ENCODE measurements at places on chromosomes 16 and 17. TPM values are rescaled to one million over a fixed set of nuclear protein-coding genes. Genes with fewer than 3 reads are reported as not detected.

The TRIM65 gene
- 10.7 TPM for total RNA-seq

DNA sequence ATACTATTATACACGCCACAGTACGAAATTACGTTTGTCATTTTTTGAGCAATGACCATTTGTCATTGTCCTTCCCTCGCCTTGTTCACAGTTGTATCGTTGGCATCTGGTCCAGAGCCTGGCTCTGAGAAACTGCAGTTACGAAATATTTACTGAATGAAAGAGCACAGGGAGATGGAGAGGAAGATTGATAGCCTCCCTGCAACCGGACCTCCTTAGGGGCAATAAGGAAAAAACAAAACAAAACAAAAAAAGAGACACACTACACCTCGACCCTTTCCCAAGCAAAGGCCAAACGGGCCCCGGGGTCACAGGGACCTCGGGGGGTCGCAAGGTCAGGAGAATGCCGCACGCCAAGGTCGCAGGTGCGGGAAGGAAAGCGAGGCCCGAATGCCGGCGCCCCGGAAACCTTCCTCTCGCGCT, 857 bp downstream of the GOT2 start:
- H3K36me3 ChIP-seq: no peaks in the 10 kb centered on the region
- H3K27ac ChIP-seq: peak overlapping the region; percentile 89
- H3K4me1 ChIP-seq: peaks cover 34% of the 10 kb centered on the region
- no peaks in the 10 kb centered on the region for H3K27me3 ChIP-seq
- no peak for DNase-seq
- H3K4me3 ChIP-seq: peak overlapping the region; percentile 98

The NXN gene
- total RNA-seq: 21.0 TPM

The MYL11 gene
- total RNA-seq: not detected

GRCh38 chr16:46873201-46873600, 11.0 kb upstream of the GPT2 start:
- H3K4me1 ChIP-seq: peaks cover 14% of the 10 kb centered on the region
- H3K4me3 ChIP-seq: no peak overlapping the region
- no peak overlapping the region for H3K27ac ChIP-seq
- no peak for DNase-seq
- H3K27me3 ChIP-seq: no peaks in the 10 kb centered on the region

- H3K27ac ChIP-seq: peak overlapping the region; percentile 96
- H3K27me3 ChIP-seq: no peaks in the 10 kb centered on the region
- H3K4me1 ChIP-seq: peaks cover 59% of the 10 kb centered on the region
Measured at GRCh38 chr16:30355954-30356308, 823 bp upstream of the CD2BP2 start.

- H3K4me3 ChIP-seq: no peak overlapping the region
- H3K27me3 ChIP-seq: no peaks in the 10 kb centered on the region
- H3K36me3 ChIP-seq: peaks cover 69% of the 10 kb centered on the region
- H3K4me1 ChIP-seq: peaks cover 26% of the 10 kb centered on the region
- peak overlapping the region; percentile 70 for H3K27ac ChIP-seq
- no peak for DNase-seq
Measured at GRCh38 chr16:81693041-81693743, 85.9 kb upstream of the PLCG2 start.

DNA sequence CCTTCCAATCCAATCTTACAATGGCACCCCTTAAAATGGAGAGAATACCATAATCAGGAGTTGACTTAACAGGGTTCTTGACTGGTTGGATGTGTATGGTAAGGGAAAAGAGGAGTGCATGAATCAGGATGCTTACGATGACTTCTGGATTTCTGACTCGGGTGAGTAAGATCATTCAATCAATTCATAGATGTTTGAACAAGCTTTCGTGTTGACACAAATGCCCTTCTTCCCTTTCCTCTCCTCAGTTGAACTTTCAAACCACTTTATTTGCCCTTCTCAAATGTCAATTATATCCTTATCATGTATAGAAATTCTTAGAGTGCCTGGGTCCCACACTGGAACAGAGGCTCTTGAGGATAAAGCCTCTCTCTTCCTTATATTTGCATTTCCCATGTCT, 25.9 kb downstream of the ABCC12 start:
- no peaks in the 10 kb centered on the region for H3K36me3 ChIP-seq
- no peaks in the 10 kb centered on the region for H3K27me3 ChIP-seq

Data from stomach (tissue), 19 donors.